ENCODE measurements at places on chromosomes 6 and 20.

GRCh38 chr20:32670773-32671455 is 2.8 kb downstream of the C20orf203 start:
- DNase-seq: no peak

DNA sequence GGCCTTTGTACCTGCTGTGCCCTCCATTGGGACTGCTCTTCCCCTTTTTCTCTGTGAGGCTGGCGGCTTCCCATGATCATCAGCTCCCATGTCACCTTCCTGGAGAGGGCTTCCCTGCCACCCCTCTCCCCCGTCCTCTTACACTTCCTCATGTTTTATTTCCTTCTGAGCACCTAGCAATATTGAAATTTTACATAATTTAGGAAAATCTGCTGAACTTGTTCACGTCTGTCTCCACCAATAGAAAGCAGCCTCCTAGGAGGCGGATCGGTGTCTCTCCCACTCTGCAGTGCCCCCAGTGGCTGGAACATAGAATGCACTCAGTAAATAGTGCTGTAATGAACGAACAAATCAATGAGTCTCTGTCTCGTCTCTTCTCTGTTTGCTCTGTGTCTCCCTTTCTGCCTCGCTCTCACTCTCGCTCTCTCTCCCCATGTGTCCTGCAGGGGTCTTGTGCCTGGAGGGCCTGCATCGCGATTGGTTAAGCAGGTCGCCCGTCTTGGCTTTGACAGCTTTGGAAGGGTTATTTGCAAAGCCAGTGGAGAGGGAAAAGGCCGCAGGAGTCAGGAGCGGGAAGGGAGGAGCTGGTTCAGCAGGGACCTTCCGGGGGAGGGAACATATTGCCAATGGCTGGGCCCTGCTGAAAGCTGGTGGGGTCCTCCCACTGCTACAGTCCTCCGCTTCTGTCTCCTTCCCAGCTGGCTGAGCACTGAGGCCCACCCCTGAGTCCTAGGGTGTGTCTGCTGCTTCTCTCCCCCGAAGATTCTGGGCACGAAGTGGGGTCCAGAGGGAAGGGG is 12.1 kb upstream of the OCSTAMP start:
- peak; percentile 36 for DNase-seq

GRCh38 chr6:142735204-142735603 is 209.8 kb downstream of the HIVEP2 start:
- no peak for DNase-seq

- no peak for DNase-seq
These were observed 138.7 kb upstream of the SASH1 start for GRCh38 chr6:148203970-148204369.

GRCh38 chr6:2551705-2552104 is 199.0 kb downstream of the MYLK4 start:
- DNase-seq: no peak

DNA sequence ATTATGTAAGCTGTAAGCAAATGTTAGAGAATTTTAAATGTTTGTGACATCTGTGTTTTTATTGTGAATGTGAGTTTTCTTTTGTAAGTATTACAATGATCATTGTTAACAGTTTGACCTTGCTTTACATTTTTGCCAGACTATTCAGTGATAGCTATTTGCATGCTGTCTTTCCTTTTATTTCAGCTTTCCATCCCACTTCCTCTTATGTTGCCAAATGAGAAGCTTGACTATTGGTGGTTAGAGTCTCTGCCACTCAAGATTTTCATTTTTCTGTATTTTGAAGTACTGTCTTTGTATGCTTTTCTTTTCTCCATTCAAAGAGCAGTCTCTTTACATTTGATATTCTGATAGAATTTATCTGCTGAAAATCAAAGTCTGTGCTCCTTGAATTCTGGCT is 104.1 kb downstream of the PRIM2 start:
- DNase-seq: no peak

DNA sequence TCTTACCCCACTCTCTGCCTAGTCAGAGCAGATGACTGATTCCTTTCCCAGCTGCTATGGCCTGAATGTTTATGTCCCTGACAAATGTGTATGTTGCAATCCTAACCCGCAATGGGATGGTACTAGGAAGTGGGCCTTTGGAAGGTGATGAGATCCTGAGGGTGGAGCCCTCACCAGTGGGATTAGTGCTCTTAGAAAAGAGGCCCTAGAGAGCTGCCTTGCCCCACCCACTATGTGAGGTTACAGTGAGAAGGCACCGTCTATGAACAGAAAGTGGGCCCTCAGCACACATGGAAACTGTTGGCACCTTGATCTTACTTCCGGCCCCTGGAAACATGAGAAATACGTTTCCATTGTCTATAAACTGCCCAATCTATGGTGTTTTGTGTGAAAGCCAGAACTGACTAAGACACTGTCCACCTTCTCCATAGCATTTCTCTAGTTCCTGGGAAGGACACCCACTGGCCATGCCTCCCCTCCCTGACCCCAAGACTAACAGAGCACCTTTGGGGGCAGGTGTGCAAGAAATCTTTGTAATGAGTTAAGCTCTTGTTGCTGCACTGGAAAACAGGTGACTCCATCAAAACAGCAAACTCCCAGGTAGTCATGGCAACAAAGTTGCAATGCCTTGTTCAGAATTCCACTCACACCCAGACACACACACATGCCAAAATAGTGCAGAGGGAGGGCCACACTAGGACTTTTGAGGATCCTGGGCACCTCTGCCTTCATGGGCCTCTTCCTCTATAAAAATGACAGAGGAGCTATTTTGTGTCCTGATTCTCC is 16.2 kb downstream of the GABRR2 start:
- DNase-seq: no peak

GRCh38 chr20:22312744-22313346 is 271.5 kb downstream of the FOXA2 start:
- no peak for DNase-seq

- no peak for DNase-seq
These were observed 576.1 kb upstream of the MARCKS start for GRCh38 chr6:113281014-113281413.

- no peak for DNase-seq
These were observed 101.7 kb downstream of the F13A1 start for GRCh38 chr6:6218759-6219085.

DNA sequence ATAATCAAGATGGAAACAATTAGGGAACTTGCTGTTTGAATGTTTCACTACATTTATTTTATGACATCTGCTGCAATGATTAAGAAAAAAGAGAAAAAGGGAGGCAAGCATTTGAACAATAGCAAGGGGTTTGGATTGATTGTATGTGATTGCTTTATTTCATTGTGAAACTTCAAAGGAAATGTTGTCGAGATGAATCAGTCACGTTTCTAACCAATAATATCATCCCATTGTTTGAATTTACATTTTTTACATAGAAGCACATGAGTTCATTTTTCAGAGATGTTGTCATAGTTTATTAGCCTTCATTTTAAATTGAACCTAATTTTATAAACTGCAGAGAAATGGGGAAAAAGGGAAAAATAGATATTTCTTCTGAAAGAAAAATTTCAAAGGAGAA is 572.0 kb downstream of the KIF16B start:
- no peak for DNase-seq

- DNase-seq: no peak
These were observed 174.9 kb upstream of the C6orf118 start for GRCh38 chr6:165484178-165484889.

DNA sequence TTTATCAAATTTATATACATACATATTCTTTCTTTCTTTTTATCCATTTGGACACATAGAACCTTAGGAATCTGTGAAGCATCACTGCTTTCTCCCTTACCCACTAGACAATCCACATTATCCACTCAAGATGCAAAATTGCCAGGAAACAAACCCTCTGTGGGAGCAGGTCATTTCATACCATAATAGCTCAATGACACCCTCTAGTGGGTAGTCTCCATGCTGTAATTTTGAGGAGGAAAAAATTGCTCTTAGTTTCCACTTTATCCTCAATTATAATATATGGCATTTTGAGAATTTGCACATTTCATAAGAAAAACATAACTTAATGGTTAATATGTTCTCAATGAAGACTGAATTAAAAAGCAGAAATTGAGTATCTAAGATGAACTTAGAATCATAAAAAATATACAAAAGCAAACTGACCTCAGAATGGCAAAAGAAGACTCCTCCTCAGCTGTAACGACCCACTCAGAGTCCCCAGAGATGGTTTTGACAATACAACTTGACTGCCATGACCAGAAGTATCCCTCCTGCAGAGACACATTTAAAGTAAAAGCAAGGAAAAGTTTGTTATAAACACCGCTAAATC is 164.1 kb downstream of the FRK start:
- no peak for DNase-seq

GRCh38 chr20:34569598-34569997 is 11.1 kb downstream of the MAP1LC3A start:
- DNase-seq: no peak

DNA sequence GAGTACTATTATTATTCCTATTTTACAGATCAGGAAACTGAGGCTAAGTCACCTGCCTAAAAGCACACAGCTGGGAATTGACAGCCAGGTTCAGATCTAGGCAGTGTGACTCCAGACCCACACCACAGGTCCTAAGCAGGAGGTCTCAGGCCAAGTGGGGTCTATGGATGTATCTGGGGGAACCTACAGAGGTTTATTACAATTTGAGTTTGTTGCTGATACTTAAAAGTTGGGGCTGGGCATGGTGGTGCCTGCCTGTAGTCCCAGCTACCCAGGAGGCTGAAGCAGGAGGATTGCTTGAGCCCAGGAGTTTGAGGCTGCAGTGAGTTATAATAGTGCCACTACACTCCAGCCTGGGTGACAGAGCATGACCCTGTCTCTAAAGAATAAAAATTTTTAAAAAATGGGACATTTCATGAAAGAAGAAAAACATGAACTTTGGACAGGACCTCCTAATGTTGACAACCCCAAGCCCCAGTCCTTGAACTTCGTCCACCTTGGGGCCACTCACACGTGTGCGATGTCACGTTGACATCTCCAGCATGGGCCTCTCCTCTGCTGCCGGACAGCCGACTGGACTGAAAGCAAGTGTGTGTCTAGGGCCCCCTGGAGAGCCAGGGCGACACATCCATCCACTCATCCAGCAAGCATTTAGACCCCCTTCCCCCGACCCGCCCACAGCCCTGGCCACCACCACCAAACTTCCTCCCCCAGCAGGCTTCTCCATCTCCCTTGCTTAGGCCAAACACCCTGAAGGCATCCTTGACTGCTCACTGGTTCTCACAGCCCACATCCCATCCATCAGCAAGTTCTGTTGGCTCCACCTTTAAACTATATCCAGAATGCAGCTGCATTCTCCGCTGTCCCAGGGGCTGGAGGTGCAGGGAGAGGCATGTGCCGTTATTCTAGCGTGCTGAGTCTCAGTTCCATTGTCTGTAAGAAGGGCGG is 40.0 kb downstream of the NOL4L start:
- no peak for DNase-seq

- no peak for DNase-seq
These were observed 541.7 kb upstream of the FLRT3 start for GRCh38 chr20:14879020-14879697.
